ENCODE measurements at places on chromosomes 2 and 18. TPM values are rescaled to one million over a fixed set of nuclear protein-coding genes. Genes with fewer than 3 reads are reported as not detected.

The WIPF1 gene
- 24.1 TPM for polyA plus RNA-seq

The SPEG gene
- 10.7 TPM for polyA plus RNA-seq

The FNDC4 gene
- polyA plus RNA-seq = 8.3 TPM

The NXPH2 gene
- 4.2 TPM for polyA plus RNA-seq

The FZD7 gene
- 70.0 TPM for polyA plus RNA-seq

The CGREF1 gene
- polyA plus RNA-seq = 6.6 TPM

The GCA gene
- polyA plus RNA-seq = 38.3 TPM

The DPP10 gene
- polyA plus RNA-seq = 14.1 TPM

The ITPRIPL1 gene
- polyA plus RNA-seq = 3.9 TPM

The CHRND gene
- 0.31 TPM for polyA plus RNA-seq

The LYG1 gene
- 5.8 TPM for polyA plus RNA-seq

The ASTL gene
- 0.13 TPM for polyA plus RNA-seq

The UCN gene
- polyA plus RNA-seq = 0.79 TPM

The DLX1 gene
- polyA plus RNA-seq = 0.09 TPM

All from left renal cortex interstitium (tissue), 4 donors.